ENCODE measurements at places on chromosomes 6 and 20. TPM values are rescaled to one million over a fixed set of nuclear protein-coding genes. Genes with fewer than 3 reads are reported as not detected.

KIAA1755 gene
- 0.07 TPM for total RNA-seq

DYNLT1 gene
- total RNA-seq, result 129 TPM

MAS1 gene
- not detected for total RNA-seq

NOTCH4 gene
- 20.1 TPM for total RNA-seq

GRCh38 chr6:163423696-163424095 lies 9.2 kb downstream of the QKI start:
- no peak for DNase-seq

DNA sequence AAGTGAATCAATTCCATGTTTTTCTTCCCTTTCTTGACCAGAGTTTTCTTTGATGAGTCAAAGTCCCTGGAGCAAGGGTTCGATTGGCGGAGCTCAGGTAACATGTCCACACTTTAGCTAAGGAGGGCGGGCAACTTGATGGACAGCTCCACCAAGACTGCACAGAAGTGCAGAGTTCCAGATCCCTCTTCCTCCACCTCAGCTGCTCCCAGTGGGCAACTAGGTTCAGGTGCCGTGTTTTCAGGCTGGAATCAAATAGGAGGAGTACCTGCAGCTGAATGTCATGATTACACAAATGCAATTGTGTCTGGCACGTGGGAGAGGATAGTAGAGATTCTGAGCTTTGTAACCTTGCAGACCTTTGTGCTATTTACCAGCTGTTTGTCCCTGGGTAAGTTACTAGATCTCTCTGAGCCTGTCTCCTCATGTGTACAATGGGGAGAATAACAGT lies 1.9 kb upstream of the ELMO2 start:
- DNase-seq, result no peak

DNA sequence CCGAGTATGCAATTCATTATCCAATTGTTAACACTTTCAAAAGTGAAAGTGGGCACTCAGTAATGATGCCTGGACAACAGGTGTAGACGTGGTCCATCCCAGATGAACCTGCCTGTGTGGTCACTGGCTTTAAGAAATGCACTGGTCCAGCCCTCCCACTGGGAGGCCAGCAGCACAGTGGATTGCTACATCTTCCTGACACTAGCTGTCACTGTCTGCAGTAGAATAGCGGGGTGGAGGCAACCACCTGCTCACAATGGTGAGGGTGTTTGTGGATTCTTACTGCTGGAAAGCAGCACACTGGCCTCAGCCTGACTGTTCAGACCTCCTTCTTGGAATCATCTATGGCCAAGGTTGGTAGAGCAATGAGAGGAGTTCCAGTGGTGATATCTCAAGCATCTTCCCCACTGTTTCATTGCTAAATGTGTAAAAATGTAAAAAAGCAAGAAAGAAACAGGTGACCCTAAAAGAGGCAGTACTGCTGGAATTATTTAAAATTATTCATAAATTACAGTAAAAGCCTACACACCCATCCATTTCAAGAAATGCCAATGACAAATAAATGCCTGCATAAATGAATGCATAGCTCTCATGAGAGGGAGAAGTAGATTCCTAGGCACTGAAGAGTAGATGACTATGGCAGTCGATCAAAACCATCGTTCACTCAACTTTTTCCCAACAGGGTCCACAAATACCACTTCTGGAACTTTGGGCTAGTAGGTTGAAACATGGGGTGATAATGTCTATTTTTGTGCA lies 228.0 kb upstream of the PLN start:
- DNase-seq, result no peak

- no peak for DNase-seq
Observed at GRCh38 chr6:118743746-118744145, 92.4 kb upstream of the CEP85L start.
